Esophagus squamous epithelium (tissue), 5 donors: ENCODE measurements at places on chromosomes 13 and 19.

DNA sequence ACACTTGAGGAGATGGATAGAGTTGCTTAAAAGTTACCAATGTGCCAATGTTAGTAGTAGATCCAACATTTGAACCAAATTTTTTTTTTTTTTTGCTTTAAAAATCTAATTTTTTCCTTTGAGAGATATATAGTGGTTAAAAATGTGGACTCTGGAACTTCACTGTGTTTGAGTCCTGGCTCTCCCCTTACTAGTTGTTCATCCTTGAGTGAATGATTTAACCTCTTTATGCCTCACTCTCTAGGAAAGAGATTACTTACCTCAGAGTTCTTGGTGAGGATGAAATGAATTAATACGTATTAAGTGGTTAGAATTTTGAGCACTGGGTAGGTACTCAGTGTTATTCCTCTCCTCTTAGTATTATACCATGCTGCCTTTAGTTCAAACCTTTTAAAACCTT lies 24.3 kb downstream of the PDS5B start:
- DNase-seq, result no peak

DNA sequence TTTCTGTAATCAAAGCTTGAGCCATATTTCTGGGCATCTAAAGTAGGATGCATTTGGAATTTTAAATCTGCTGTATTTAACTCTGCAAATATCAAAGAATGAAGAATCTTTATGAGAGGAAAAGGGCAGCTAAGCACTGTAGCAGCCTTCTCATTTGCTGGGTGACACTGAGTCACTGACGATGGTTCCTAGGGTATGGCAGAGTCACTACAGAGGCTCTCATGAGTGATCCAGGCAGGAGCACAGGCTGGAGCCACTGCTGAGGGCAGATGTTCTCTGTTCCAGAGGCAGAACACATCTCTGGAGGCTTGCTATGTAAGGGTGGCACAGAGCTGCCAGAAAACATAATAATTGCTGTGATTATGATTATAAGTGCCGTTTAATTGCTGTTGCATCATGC lies 340.7 kb upstream of the HTR2A start:
- DNase-seq, result no peak

- DNase-seq, result no peak
Observed at GRCh38 chr19:15453906-15454860, 4.4 kb upstream of the WIZ start.

DNA sequence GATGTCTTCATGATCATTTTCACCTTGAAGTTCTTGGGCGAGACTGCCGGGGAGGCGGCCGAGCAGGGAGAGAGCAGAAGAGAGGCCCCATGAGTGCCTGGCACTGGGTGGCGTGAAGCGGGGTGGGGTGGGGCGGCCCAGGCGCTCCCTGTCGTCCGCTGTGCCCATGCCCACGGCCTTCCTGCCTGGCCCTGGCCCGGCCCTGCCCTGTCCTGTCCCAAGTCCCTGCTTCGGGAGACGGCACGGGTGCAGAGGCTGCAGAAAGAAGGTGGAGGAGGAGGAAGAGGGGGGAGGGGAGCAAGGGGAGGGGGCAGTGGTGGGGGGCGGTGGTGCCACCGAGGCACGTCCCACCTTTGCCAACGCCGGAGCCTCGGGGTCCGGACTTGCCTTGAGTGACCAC lies 118.4 kb downstream of the PTPRS start:
- no peak for DNase-seq

DNA sequence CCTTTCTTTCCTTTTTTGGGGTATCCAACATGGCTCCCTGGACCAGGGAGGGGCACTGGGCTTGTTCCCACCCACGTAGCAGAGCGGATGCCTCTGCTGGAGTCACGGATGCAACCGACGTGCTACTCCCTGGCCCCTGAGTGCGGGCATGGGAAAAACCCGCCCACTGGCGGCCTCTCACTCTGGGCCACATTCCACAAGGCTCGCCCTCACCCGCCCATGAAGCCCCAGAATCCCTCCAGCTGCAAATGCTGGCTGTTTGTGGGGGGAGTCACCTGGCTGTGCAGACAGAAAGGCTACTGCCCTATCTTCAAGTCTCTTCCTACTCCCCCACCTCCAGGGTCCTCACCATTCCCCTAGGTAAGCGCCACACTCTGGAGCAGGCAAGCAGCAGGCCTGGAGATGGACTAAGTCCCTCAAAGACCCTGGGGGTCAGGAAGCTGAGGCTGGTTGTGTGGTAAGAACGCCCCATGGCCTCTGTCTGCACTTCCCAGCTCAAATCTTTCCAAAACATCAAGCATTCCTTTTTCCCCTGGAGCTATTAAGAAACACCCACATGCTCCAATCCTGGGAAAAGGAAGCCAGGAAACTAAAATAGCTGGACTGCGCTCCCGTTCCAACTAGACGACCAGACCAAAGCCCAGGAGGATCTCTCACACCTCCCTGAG lies 17.9 kb upstream of the EPHX3 start:
- DNase-seq, result no peak

- no peak for DNase-seq
Observed at GRCh38 chr19:35858311-35858710, 1.6 kb downstream of the KIRREL2 start.
